ENCODE measurements at places on chromosomes 7 and 10.

DNA sequence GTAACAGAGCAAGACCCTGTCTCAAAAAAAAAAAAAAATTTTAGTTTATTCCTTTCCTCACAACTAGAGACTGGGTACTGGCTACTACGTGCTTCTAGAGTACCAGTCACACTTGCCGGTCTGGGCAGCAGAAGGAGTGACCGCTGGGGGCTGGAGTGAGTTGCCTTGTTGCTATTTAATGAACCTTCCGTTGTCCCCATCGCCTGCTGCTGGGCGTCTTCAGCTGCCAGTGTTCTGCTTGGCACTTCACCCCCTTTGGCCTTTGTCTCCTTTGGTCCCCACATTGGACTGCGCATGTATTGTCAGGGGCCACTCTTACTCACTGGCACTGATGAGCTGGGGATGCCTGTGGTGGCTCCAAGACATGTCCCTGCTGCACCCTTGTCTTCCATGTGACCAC lies 110.6 kb downstream of the CLEC2L start:
- peak; percentile 9 for DNase-seq

DNA sequence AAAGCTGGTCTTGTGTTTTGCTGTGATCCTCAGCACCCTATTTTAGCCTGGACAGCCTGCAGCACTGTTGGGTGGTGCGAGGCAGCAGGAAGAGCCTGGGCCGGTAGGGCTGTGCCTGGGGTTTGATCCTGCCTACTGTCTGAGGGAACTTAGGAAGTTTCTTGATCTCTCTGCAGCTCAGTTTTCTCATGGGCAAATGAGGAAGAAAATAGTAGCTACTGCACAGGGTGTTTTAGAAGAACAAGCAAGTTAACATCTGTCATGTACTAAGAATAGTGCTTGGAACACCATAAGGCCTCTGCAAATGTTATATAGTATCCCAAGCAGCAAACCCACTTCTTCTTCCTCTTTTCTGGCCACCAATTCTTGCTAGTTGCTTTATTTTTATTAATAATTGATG lies 12.0 kb upstream of the AGR2 start:
- DNase-seq: no peak

- DNase-seq: no peak
Observed at GRCh38 chr10:125679436-125679835, 3.5 kb downstream of the TEX36 start.

DNA sequence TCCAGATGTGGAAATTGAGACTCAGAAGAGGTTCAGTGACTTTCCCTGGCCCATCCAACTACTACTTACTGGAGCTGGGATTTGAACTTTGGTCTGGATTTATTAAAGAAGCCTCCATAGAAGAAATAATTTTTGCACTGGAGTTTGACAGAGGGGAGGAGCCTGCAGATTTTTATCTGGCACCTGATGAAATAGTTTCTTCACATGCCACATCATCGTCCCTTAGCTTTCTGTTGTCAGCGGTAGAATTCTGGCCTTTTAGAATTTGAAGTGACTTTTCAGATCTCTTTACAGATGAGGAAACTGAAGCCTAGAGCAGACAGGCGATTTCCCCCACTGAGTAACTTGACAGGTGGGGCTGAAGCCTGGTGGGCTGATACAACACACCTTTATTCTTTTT lies 233.5 kb downstream of the LRMDA start:
- DNase-seq: no peak

DNA sequence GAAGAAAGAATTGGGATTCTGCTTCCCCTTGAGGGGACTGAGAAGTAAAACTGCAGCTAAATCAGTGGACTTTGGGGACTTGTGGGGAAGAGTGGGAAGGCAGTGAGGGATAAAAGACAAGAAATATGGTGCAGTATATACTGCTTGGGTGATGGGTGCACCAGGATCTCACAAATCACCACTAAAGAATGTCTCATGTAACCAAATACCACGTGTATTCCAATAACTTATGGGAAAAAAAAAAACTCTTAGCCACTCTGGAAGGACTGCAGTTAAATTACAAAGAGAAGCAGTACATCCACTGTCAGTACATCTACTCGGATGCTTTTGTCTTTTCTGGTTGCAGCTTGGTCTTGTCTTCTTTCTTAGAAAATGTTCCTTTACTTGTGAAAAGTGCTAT lies 27.4 kb upstream of the GOT1 start:
- DNase-seq: no peak

- no peak for DNase-seq
Observed at GRCh38 chr10:11713963-11714362, 28.2 kb upstream of the ECHDC3 start.

DNA sequence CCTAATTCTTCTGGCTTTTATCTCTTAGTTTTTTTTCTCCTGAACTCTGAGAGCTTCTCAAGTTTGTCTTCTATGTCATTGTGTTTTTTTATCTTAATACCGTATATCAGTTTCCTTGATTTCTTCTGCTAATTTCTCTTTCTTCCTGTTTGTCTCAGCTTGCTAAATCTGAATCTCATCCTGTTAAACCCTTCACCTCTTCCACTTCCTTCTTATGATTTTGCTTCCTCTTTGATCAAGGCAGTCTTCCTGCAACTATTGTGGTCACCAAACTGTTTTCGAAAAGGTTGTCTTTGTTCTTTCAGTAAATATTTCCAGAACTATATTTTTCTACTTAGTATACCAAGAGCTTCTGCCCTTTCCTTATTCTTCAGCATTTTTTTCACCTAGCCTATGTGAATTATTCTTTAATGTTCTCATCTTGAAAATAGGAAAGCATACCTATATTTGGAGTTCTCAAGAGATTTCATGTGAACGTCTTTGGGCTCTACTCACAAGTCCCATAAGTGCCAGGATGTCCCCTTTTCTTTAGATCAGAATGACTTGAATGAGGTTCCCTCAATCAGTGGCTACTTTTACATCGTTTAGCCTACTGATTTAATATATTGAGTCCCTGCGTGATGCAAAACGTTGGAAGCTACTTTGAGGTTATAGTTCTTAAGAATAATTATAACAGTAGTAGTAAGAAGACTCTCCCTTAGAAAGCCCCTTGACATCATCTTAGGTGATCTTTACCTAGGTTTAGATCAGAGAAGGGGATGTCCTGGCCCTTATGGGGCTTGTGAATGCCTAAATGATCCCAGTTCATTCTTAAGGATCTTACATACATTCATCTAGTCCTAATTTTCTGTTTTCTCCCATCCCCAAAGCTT lies 415.4 kb upstream of the AUTS2 start:
- no peak for DNase-seq

GRCh38 chr7:38938001-38938485 lies 29.1 kb upstream of the VPS41 start:
- no peak for DNase-seq

DNA sequence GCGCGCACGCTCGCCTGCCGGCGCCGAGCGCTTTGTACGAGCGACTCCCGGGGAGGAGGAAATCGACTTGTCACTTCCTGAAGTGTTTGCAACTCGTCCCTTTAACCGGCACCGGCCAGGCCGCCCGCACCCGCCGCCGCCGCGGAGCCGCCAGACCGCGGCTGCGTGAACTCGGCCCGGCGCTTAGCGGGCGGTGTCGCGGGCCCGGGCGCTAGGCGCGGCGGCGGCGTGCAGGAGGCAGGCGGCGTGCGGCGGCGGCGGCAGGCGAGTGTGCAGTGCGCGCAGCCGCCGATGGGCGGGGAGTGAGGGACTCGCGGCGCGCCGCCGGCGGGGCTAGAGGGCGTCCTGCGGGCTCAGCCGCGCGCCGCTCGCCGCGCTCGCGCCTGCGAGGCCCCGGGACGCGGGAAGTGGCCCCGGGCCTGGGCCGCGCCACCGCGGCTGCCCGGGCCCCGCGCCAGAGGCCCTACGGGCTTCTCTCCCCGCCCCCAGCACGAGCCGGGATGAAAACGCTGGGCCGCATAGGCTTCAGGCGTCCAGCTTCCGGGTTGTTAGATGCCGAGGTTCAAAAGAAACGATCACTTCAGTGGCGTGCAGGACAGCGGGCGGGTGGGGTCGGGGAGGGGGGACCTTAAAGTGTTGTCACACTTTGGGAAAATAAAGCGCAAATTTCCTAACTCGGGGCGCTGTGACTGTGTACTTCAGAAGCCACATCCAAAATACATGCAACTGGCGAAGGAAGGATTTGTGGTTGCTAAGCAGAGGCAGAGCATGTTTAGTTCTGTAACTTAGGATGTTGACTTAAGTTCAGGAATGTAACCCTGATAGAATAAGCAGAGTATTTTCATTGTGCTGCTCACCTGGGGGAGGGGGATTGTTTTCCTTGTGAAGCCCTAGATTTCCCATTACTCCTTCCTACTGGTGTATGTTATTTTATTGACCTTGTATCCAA lies at the start of gene FAM53B:
TSS of gene FAM53B (minus strand) at position 277 of the 949 bp plus-strand sequence. CDS start 37,665 bp downstream, outside the sequence.
- DNase-seq: peak; percentile 89
